Neural progenitor cell (in vitro differentiated cells): ENCODE measurements at places on chromosomes 16 and 17. TPM values are rescaled to one million over a fixed set of nuclear protein-coding genes. Genes with fewer than 3 reads are reported as not detected.

CSH1 gene
- not detected in 2 replicates for total RNA-seq

FLYWCH2 gene
- total RNA-seq, result 15.8 and 46.5 TPM in 2 replicates

CHST4 gene
- total RNA-seq, result 0.09 TPM in 1 of 2 replicates, not detected in the other

TM4SF5 gene
- total RNA-seq, result not detected in 2 replicates

TMEM235 gene
- 0.09 TPM in 1 of 2 replicates, not detected in the other for total RNA-seq

NOL3 gene
- total RNA-seq, result 0.37 and 5.5 TPM in 2 replicates

ABCA9 gene
- 0.03 and 0.13 TPM in 2 replicates for total RNA-seq

ZNF597 gene
- 1.4 and 2.2 TPM in 2 replicates for total RNA-seq

GRCh38 chr17:1038459-1039122 lies 41.7 kb downstream of the TIMM22 start:
- no peaks in the 10 kb centered on the region for H3K36me3 ChIP-seq
- H3K4me1 ChIP-seq, result peaks cover 19% of the 10 kb centered on the region
- H3K4me3 ChIP-seq, result no peak overlapping the region
- no peak overlapping the region for H3K27ac ChIP-seq
- H3K27me3 ChIP-seq, result no peaks in the 10 kb centered on the region

- H3K27me3 ChIP-seq, result peaks cover 100% of the 10 kb centered on the region
- no peaks in the 10 kb centered on the region for H3K36me3 ChIP-seq
- H3K4me3 ChIP-seq, result no peak overlapping the region
- H3K27ac ChIP-seq, result no peak overlapping the region
- H3K4me1 ChIP-seq, result no peaks in the 10 kb centered on the region
Measured at GRCh38 chr17:48314716-48315115, 115.3 kb downstream of the SKAP1 start.

- H3K36me3 ChIP-seq, result no peaks in the 10 kb centered on the region
- no peak for DNase-seq
- H3K4me1 ChIP-seq, result peaks cover 23% of the 10 kb centered on the region
- H3K27ac ChIP-seq, result no peak overlapping the region
- no peak overlapping the region for H3K4me3 ChIP-seq
- H3K27me3 ChIP-seq, result peaks cover 7% of the 10 kb centered on the region
Measured at GRCh38 chr16:50699326-50700159, 6.1 kb downstream of the NOD2 start.

- no peaks in the 10 kb centered on the region for H3K27me3 ChIP-seq
- H3K27ac ChIP-seq, result no peak overlapping the region
- DNase-seq, result no peak
- H3K4me3 ChIP-seq, result no peak overlapping the region
- no peaks in the 10 kb centered on the region for H3K36me3 ChIP-seq
- H3K4me1 ChIP-seq, result peaks cover 13% of the 10 kb centered on the region
Measured at GRCh38 chr17:39062846-39063680, 88.4 kb downstream of the PLXDC1 start.

GRCh38 chr16:81385031-81385756 lies 59.4 kb upstream of the CMIP start:
- no peak for DNase-seq
- no peaks in the 10 kb centered on the region for H3K27me3 ChIP-seq
- H3K4me1 ChIP-seq, result peaks cover 23% of the 10 kb centered on the region
- peaks cover 4% of the 10 kb centered on the region for H3K36me3 ChIP-seq
- H3K27ac ChIP-seq, result no peak overlapping the region
- no peak overlapping the region for H3K4me3 ChIP-seq

DNA sequence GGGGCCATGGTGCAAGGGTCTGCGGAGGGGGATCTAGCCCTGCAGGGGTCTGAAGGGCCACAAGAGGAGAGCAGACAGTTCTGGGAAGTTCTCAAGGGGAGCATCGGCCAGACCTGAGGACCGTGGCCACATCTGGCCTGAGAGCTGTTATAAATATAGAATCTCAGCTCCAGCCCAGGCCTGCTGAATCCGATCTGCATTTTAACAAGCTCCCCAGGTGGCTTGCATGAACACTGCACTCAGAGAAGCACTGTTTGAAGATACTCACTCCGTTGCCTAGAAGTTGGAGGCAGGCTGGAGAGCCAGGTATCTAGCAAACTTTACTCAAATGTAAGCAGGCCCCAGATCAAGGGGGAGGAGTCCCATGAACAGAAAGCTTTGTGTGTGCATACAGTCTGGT lies 61.3 kb downstream of the NKD1 start:
- H3K4me1 ChIP-seq, result peaks cover 29% of the 10 kb centered on the region
- no peak overlapping the region for H3K27ac ChIP-seq
- no peaks in the 10 kb centered on the region for H3K36me3 ChIP-seq

GRCh38 chr16:88560714-88561484 lies 9.3 kb upstream of the ZC3H18 start:
- peaks cover 8% of the 10 kb centered on the region for H3K27me3 ChIP-seq
- no peak overlapping the region for H3K4me3 ChIP-seq
- DNase-seq, result peak; percentile 78
- no peak overlapping the region for H3K27ac ChIP-seq
- H3K4me1 ChIP-seq, result no peaks in the 10 kb centered on the region
- H3K36me3 ChIP-seq, result no peaks in the 10 kb centered on the region

- H3K4me3 ChIP-seq, result no peak overlapping the region
- no peak for DNase-seq
- peaks cover 90% of the 10 kb centered on the region for H3K27me3 ChIP-seq
- no peak overlapping the region for H3K27ac ChIP-seq
- H3K4me1 ChIP-seq, result peaks cover 8% of the 10 kb centered on the region
- no peaks in the 10 kb centered on the region for H3K36me3 ChIP-seq
Measured at GRCh38 chr16:6853565-6853964, 479.1 kb upstream of the RBFOX1 start.

- H3K4me3 ChIP-seq, result peak within 1 kb of the TSS; percentile 96
- H3K27me3 ChIP-seq, result no peaks in the 10 kb centered on the region
- peak within 1 kb of the TSS; percentile 76 for H3K27ac ChIP-seq
- no peaks in the 10 kb centered on the region for H3K36me3 ChIP-seq
- H3K4me1 ChIP-seq, result peaks cover 13% of the 10 kb centered on the region
Measured at GRCh38 chr17:28896884-28897768, at the start of gene FLOT2. Gene FLOT2 (minus strand): TSS chr17:28897733. CDS start chr17:28897574, 159 bp downstream.
